Breast epithelium (tissue), 4 donors: ENCODE measurements at places on chromosomes 16 and 17.

- DNase-seq: no peak
Observed at GRCh38 chr16:58462997-58463941, 36.7 kb upstream of the NDRG4 start.

DNA sequence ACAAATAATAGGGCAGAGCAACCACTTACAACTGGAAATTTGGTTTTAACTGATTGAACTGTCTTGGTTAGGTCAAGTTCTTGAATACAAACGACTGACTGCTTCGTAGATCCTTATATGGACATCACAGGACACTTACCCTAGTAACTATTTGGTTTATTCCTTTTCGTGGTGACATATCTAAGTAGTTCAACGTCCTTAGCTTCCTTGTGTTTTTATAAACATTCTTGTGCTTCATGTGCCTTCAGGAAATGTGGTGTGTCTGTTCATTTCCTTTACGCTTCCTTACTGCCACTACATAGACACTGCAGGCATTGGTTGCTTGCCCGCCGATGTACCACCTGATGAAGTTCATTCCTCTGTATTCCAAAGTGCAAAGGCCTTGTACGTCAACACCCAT is 59.3 kb downstream of the USP10 start:
- DNase-seq: no peak

DNA sequence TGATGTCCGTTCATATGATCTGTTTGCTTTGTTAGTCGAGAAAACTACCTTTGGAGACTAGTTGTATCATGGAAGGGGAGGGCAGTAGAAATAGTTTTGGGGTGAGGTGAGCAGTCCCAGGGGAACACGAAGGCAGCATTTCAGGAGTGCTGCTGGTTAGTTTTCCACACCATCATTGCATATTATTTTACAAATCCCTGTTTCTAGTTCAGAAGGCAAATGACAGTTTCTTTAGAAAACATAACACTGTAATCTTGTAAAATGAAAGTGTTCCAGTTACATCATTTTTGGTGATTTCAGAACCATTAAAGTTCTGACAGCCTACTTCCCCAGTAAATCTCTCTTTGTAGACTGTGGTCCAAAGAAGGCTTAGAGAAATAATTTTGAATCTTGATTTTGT is 25.4 kb downstream of the BANP start:
- no peak for DNase-seq

- no peak for DNase-seq
Observed at GRCh38 chr16:73152386-73153125, 104.6 kb upstream of the ZFHX3 start.

DNA sequence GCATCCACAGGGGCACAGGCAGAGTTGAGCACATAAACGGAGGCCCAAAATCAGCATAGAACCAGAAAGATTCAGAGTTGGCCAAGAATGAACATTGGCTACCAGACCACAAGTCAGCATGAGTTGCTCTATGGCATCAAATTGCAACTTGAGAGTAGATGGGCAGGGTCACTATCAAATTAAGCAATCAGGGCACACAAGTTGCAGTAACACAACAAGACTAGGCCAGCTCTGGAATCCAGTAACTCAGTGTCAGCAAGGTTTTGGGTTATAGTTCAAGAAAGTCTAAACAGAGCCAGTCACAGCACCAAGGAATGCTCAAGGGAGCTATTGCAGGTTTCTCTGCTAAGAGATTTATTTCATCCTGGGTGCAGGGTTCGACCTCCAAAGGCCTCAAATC is 12.9 kb downstream of the G6PC1 start:
- DNase-seq: no peak
